ENCODE measurements at places on chromosomes 1 and 21. TPM values are rescaled to one million over a fixed set of nuclear protein-coding genes. Genes with fewer than 3 reads are reported as not detected.

Gene BSND
- total RNA-seq, result not detected

Gene ASPM
- total RNA-seq, result 12.3 TPM

Gene WNT2B
- total RNA-seq, result 1.3 TPM

Gene RORC
- under 0.01 TPM for total RNA-seq

Gene FLG2
- not detected for total RNA-seq

Gene ANKRD45
- 0.17 TPM for total RNA-seq

Gene MPZ
- total RNA-seq, result 1.0 TPM

Gene CFHR4
- not detected for total RNA-seq

Gene SLC9C2
- total RNA-seq, result not detected

Gene PTPRC
- total RNA-seq, result not detected

Gene COG2
- 20.1 TPM for total RNA-seq

Gene ANGEL2
- 40.9 TPM for total RNA-seq

Gene KRTAP13-2
- not detected for total RNA-seq

Gene SGIP1
- 48.0 TPM for total RNA-seq

Gene ST6GALNAC5
- not detected for total RNA-seq

Gene ADAM30
- total RNA-seq, result not detected

Gene EPHA8
- not detected for total RNA-seq

Gene GCSAML
- total RNA-seq, result not detected

Gene LEFTY2
- not detected for total RNA-seq

Gene TNFRSF4
- total RNA-seq, result 4.8 TPM

Gene DHRS3
- total RNA-seq, result 121 TPM

Gene MACO1
- 29.1 TPM for total RNA-seq

Gene CFAP107
- total RNA-seq, result not detected

Gene CRNN
- not detected for total RNA-seq

Gene GFI1
- not detected for total RNA-seq

Gene HRNR
- total RNA-seq, result not detected

Gene KCNE2
- total RNA-seq, result not detected

Gene WNT3A
- not detected for total RNA-seq

Gene PRRC2C
- total RNA-seq, result 58.0 TPM

Gene S100A14
- total RNA-seq, result 0.42 TPM

Gene OR6K3
- not detected for total RNA-seq

Gene TPR
- total RNA-seq, result 147 TPM

Gene MROH9
- not detected for total RNA-seq

Gene UBE2U
- not detected for total RNA-seq

Gene OR2T29
- total RNA-seq, result not detected

Gene NOC2L
- total RNA-seq, result 70.5 TPM

Gene CFAP45
- total RNA-seq, result 0.17 TPM

Gene C8B
- not detected for total RNA-seq
